NCI-H1105 treated with DMSO at 0.1 percent for 48 hours (cell line): ENCODE measurements at places on chromosomes 4 and X.

DNA sequence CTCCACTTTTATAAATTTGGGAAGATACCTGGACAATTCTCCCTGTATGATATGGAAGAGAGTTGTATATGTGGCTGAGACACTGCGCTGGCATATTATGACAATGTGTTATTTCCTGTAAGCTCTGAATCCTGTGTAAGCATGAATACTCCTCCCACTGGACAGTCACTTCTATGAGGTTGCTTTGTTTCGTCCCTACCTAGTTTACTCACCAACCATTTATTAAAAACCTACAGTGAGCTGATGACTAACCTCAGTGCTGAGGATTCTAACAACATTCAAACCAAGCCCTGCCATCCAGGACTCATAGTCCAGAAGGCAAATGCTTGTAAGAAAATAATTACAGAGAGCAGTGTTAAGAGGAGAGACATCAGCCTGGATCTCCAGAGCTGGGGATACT lies 1632.9 kb upstream of the TENM3 start:
- DNase-seq: no peak

GRCh38 chrX:110374559-110374958 lies 15.9 kb downstream of the RTL9 start:
- no peak for DNase-seq

- no peak for DNase-seq
These were observed 32.8 kb upstream of the GLRB start for GRCh38 chr4:157043131-157043530.

GRCh38 chr4:101197350-101197749 lies 150.0 kb downstream of the PPP3CA start:
- DNase-seq: no peak

- DNase-seq: no peak
These were observed 3.0 kb downstream of the GPR174 start for GRCh38 chrX:79147477-79147876.

- DNase-seq: no peak
These were observed 88.3 kb downstream of the ZNF718 start for GRCh38 chr4:212438-213188.

DNA sequence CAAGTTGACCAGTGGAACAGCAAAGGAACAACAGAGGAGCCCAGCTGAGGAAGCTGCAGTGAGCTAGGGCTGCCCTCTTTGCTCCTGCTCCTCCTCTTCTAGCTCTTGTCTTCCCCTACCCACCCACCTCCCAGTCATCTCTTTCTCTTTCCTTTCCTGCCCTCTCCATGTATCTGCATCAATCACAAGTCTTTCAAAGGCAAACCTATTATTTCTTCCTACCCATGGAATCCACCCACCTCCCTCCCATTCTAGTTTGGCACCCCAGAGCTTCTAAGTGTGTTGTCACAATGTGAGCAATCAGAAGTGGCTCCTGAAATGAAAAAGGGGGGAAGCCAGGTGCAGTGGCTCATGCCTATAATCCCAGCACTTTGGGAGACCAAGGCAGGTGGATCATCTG lies 69.3 kb downstream of the TSC22D3 start:
- no peak for DNase-seq

GRCh38 chr4:174122705-174123104 lies 160.8 kb downstream of the FBXO8 start:
- DNase-seq: no peak

GRCh38 chr4:95432466-95432865 lies 116.3 kb downstream of the UNC5C start:
- no peak for DNase-seq

DNA sequence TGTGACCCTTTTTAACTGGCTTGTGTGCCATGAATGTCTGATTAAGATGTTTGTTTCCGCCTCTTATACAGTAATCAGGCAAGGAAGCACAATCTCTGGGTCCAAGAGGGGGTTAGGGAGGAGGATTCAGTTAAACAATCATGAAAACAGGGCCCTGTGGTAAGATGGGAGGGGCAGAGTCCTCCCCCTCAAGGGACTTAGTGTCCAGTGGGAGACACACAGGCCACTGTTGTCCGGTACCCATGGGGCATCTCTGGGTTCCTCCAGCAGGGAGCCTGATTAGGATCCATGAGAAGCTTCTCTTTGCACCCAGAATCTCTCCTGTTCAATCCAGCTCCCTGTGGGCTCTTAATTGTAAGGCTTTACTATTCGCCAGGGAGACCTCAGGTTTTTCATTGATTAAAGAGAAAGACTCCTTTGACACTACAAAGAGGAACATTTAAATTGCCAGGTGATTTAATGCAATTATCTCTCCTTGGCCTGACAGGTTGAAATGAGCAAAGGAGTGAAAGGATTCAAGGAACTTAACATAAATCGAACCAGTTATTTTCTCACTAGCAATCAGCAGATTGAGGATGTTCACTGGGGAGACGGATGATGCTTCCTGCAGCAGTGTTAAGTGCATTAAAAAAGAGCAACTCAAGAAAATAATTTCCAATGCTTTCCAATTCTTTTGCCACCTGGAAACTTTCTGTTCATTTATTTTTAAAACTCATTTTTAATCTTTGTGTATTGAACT lies 225.4 kb downstream of the PTTG2 start:
- DNase-seq: no peak

- DNase-seq: no peak
These were observed 39.4 kb upstream of the PPARGC1A start for GRCh38 chr4:23929248-23929647.

DNA sequence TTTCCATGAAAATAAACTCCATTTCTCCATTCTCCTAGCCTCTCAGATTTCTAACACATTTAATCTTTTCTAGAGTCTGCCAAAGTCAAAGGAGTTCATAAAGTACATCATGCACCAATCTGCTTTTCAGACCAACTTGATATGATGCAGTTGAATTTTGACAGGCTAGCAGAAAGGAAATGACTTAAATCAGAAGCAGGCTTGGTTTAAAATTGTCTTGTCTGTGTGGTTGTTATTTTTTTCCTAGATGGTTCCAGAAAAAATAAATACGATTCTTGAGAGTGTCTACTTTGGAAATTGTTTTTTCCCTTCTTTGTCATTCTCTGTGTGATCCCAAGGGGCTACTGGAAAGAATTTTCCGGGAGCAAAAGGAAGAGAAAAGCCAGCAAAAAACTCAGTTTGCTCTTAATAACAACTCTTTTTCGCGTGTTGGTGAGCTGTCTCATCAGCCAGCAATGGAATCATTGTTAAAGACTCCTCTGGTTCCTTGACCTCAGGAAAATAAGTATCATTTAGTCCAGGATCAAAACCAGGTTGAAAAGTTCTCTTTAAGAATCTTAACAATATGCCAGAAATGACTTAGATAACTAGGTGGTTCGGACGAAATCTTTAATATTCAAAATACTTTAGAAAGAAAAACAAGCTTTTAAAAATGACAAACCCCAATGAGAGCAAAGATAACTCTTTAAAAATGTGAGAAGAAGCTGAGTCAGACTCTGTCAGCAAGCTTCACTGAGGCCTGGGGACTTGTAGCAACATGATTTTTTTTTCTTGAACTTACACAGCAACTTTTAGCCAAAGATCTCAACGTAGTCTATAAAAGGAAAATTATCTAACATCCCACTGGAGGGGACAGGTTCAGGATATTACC lies 49.7 kb upstream of the GAB1 start:
- DNase-seq: no peak

GRCh38 chr4:99403380-99404184 lies 31.6 kb downstream of the ADH7 start:
- DNase-seq: no peak

GRCh38 chr4:11009281-11009680 lies 324.7 kb upstream of the CLNK start:
- DNase-seq: no peak
